ENCODE measurements at places on chromosomes 3 and 15.

- DNase-seq = peak; percentile 56
These were observed 471.9 kb upstream of the FRG2C start for GRCh38 chr3:75192146-75192616.

DNA sequence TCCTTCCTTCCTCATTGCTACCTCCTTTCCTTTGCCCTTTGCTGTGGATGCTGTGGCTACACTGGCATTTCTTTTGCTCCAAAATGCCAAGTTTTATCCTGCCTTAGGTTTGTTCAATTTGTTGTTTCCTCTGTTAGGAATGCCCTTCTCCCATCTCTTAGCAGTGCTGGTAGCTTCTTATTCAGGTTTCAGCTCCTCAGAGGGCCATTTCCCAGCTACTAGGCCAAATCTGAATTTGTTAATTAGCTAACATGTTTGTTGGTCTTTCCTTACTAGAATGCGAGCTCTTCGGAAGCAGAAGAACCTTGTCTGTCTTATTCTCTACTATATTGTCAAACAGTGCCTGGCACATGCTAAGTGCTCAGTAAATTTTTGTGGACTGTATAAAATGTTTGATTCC is 11.0 kb downstream of the MAPK6 start:
- DNase-seq = no peak

DNA sequence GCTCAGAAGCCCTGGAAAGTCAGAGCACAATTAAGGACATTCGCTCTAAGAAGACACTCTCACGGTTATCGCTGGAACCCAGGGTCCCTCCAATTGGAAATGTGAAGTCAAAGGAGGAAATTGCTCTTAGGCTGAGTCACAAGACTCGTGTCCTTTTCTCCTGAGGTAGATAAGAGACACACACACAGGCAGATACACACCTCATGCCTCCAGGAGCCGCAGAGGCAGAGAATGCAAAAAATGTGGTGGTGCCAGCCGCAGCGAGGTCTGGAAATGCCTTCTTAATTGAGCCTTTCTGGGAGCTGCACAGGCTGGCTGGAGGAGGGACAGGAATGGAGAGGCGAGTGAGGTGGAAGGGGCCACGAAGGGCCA is 189.3 kb downstream of the OPA1 start:
- DNase-seq = no peak

GRCh38 chr3:159266779-159267178 is 464.9 kb downstream of the MFSD1 start:
- DNase-seq = peak; percentile 70

GRCh38 chr3:69539134-69539533 is 153.2 kb upstream of the FRMD4B start:
- no peak for DNase-seq

DNA sequence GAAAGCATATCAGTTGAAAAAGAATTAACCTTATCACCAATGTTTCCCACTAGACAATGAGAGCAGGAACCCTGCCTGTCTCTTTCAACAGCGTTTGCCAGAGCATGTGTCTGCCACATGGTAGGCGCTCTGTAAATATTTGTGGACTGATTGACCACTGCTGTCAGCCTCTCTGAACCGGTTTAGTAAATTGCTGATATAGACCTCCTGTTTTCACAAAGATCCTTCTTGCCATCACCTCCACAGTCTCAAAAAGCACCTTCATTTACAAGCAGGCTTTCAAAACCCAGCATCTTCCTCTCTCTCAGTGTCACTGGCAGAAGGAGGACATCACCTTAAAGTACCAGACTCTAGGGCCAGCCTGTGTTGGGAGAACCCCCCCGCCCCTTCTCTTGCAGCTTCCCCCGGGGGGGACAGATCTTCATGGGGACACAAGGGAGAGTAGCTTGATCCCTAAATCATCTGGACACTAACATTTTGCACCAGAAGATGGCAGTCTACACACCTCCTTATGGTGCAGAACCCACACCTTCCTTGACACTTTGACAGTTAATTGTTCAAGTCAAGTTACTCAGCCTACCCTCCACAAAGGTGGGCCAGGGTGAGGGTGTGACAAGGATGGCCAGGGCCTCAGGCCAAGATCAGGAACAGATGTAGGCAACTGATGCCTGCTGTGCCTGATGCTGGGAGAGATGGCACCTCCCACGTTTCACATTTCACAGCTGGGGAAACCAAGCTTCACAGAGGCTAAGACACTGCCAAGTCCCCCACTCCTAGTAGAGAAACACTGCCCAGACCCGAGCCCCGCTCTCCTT is 37.8 kb upstream of the USP3 start:
- DNase-seq = peak; percentile 71

DNA sequence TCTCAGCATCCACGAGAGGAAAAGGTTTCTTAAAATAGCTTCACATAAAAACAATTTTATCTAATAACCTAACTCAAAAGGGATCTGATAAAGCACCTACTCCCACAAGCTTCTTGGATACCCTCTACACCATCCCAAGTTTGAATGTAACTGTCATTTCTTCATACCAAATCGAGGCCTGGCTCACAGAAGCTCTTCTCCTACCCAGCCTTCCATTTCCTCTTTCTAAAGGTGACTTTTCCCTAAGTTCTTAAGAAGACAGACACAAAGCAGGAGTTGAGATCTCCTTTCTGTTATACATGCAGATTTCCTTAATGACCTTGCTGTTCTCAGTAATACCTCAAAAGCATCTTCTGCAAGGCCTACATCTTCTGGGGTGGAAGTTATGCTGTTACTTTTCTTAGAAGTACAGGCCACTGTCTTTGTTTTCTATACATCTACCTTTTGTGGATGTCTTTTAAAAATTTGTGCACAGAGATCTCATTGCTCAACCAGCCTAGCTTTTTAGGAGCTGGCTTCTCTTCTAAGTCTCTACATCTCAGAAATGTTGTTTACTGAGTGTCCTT is 3.4 kb upstream of the LRRIQ4 start:
- no peak for DNase-seq

DNA sequence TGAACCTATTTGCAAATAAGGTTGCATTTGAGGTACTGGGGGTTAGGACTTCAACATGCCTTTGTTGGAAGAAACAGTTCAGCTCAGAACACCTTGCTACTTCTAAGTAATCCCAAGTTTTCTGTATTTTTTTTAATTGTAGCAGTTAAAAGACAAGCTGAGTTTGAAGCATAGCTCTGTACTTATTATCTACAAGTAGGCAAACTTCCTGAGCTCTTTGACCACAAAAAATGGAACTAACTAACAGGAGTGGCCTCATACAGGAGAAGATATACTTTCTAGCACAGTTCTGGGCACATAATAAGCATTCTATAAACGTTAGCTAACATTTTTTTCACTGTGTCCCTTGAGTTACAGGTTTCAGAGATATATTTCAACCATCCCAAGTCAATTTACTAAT is 159.2 kb downstream of the CHST2 start:
- DNase-seq = no peak

GRCh38 chr3:134857356-134857755 is 62.3 kb downstream of the EPHB1 start:
- no peak for DNase-seq
